NCI-H345 (cell line): ENCODE measurements at places on chromosomes 1 and 21.

GRCh38 chr1:171160639-171161354 lies 24.3 kb upstream of the FMO2 start:
- no peak for DNase-seq

DNA sequence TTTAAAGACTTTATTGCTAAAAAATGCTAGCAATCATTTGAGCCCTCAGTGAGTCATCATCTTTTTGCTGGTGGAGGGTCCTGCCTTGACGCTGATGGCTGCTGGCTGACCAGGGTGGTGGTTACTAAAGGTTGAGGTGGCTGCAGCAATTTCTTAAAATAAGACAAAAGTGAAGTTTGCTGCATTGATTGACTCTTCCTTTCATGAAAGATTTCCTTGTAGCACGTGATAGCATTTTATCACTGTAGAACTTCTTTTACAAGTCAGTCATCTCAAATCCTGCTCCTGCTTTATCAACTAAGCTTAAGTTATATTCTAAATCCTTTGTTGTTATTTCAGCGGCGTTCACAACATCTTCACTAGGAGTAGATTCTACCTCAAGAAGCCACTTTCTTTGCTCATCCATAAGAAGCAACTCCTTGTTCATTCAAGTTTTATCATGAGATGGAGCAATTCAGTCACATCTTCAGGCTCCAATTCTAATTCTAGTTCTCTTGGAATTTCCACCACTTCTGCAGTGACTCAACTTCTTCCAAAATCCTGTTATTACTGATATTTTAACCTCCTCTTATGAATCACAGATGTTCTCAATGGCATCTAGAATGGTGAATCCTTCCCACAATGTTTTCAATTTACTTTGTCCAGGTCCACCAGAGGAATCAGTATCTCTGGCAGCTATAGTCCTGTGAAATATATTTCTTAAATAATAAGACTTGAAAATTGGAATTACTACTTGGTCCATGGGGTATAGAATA lies 17.6 kb upstream of the RGS1 start:
- no peak for DNase-seq

GRCh38 chr1:45297666-45298356 lies 28.9 kb upstream of the HPDL start:
- DNase-seq = no peak

GRCh38 chr1:48681476-48682305 lies 95.0 kb downstream of the BEND5 start:
- no peak for DNase-seq

GRCh38 chr1:58763214-58763613 lies 20.6 kb downstream of the JUN start:
- DNase-seq = no peak

GRCh38 chr1:225658041-225658440 lies 5.1 kb upstream of the ENAH start:
- DNase-seq = no peak

DNA sequence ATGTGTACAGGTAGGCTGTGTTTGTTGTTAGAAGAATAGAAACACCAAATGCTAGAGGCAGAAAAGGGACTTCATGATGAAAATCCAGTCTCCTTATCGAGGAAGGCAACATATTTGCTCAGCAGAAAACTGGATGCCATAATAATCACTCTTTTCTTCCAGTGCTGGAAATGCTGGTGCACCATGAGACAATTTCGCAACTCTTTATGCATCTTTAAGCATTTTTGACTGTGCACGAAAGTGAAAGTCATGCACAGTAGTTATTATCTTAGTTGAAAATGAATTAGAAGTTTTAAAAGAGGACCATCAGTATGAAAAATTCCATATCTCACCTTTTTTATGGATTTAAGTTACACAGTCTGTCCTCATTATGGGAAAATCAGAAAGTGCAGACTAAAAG lies 29.1 kb downstream of the SMYD2 start:
- DNase-seq = no peak

DNA sequence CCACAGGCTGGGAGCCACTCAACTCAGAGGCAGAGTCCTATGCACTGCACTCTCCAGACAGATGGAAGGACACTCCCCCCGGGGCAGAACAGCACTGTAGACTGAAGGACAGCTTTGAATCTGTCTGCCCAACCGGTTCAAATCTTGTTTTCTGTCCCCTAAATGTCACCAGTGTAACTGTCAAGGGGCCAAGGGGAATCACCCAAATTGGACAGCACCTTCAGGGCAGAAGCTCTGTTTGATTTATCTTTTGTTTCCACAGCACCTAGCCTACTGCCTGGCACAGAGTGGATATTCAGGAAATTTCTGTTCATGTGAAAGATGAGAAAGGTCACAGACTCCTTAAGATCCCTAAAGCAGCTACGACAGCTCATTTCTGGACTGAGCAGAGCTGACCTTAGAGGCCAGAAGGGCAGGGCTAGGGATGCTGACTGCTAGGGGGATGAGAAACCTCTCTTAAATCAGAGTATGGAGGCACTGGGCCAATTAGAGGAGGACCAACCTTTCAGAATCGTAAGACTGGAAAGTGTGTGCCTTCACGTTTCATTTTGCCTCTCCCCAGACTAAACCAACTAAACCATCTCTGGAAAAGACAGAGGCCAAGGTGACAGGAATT lies 41.0 kb downstream of the ITPKB start:
- DNase-seq = no peak

DNA sequence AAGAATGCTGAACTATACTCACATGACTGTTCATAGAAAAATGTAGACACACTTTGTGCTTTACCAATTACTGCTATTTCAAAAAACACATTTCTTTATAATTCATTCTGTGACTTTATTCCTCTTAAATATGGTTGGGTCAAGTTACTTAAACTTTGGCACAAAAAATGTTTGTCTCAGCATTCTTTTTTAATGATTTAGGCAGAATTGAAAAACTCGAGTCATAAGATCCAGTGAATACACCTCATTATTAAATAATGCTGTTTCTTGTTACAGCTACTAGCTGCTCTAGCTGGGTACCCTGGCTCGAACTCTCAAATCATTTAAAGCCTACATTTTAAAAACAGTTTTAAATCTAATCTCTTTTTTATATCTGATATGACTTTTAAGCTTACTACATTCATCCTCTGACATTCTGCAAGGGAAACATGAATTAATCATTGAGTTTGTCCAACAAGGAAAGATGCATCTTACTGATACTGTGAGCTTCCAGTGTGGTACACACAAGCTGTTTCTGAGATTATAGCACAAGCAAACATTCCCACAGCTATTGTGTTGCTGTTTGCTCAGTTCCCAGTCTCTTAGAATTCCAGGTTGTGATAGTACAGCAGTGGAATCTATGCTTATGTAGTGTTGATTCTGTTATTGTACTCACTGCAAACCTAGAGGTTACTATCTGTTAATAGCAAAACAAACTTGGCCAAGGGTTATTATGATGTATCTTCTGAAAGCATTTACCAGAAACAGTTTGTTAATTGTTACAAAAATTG lies 746.5 kb downstream of the USP25 start:
- no peak for DNase-seq

GRCh38 chr1:4227986-4228385 lies 327.9 kb upstream of the C1orf174 start:
- no peak for DNase-seq

DNA sequence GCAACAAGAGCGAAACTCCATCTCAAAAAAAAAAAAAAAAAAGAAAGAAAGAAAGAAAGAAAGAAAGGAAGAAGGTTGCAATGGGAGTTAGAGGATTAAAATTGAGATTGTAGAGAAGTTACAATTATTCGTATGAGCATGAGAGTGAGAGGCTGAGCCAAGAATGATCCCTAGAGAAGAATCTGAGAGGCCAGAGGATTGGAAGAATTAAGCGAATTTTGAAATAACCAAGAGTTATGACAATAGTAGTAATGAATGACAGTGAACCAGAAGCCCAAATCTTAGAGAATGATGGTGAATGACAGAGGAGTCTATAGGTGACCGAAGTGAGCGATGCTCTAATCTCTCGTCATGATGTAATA lies 369 bp upstream of the ZYG11B start:
- DNase-seq = no peak

GRCh38 chr1:55246331-55246730 lies 31.2 kb upstream of the USP24 start:
- DNase-seq = no peak

- DNase-seq = no peak
These were observed 53.8 kb upstream of the DPH5 start for GRCh38 chr1:101079341-101079740.

DNA sequence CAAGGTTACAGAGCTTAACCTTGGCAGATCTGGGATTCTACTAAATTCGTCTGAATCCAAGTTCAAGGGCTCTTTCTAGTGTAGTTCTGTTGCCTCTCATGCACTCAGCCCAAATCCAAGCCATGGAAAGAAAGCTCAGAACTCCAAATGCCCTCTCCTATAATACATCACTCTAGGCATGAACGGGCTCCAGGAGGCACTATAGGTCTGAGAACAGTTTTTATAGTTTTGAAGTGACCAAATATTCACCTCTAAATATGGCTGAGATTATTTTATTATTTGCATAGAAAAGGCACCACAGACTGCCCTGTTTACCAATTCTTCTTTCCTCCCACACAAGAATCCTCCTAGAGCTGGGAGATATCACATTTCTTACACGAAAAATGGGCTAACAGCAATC lies 327.9 kb upstream of the BEND5 start:
- no peak for DNase-seq

- no peak for DNase-seq
These were observed 27.8 kb upstream of the GPR153 start for GRCh38 chr1:6288665-6289064.

- no peak for DNase-seq
These were observed 167.1 kb upstream of the JUN start for GRCh38 chr1:58950897-58951296.

- no peak for DNase-seq
These were observed 7.6 kb downstream of the RSBN1 start for GRCh38 chr1:113804421-113805255.

DNA sequence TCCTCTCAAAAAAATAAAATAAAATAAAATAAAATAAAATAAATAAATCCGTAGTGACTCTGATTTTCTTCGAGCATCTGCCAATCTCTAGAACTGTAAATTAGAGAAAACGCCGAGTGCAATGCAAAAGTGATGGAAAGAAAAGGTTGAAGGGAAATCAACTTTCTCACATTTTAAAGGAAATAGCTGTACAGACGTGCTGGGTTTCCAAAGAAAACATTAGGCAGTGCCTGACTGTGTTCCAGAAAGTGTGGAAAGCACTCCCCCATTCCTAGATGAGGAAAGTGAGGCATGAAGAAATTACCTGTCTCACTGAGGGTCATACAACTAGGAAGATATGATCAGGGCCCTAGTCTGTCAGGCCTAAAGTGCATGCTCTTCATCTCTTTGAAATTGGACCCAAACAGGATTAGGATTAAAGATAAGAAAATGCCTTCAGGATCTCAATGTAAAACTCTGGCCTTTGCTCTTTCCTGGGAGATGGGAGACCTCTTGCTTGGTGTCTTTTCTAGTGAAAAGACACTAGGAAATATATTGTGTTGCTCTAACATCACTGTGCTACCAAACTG lies 1.8 kb upstream of the PTPN14 start:
- DNase-seq = no peak

DNA sequence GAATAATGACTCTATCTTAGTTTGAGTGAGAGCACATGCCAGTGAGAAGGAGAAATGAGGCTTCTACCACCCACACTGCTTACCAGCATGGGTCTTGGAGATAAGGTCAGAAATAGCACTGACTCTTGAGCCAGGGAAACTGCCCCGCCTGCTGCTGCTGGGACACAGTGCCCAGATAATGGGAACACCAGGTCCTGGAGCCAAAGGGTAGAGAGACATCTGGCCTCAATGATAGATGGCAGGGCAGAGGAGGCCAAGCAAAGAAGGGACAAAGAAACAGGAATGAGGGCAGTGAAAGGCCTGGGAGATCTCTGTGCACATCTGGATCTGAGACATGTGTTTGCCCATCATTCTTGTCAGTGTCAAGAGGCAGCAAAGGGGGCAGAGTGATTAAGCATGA lies 97.4 kb downstream of the MIS18A start:
- no peak for DNase-seq

GRCh38 chr21:40011371-40011770 lies 144.1 kb downstream of the PCP4 start:
- no peak for DNase-seq
